ENCODE measurements at places on chromosomes 11 and 22. TPM values are rescaled to one million over a fixed set of nuclear protein-coding genes. Genes with fewer than 3 reads are reported as not detected.

GRCh38 chr22:40446203-40446602 lies 75.8 kb downstream of the SGSM3 start:
- no peak for DNase-seq

- DNase-seq, result no peak
Measured at GRCh38 chr22:48417225-48418070, 1410.2 kb downstream of the BRD1 start.

DNA sequence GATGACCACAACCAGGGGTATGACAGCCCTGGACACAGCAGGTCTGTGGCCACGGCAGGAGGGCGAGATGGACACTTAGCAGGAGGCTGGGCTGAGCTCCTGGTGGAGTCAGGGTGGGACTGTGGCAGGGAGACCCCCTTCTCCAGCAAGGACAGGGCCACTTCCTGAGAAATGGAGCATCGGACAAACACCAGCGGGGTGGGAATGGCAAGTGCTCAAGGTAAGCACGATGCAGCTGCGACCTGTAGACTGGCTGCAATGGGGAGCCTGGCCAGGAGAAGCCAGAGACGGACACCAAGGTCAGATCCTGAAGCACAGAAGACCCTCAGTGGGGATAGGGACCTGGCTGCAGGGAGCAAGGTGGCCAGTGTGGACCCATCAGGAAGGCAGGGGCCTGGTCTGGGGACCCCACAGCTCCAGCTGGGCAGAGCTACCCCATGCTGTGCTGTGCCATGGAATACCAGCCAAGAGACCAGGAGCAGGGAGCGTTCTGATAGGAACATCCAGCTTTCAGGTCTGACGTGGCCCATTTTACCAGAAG lies 29.2 kb downstream of the RSPH14 start:
- no peak for DNase-seq

DNA sequence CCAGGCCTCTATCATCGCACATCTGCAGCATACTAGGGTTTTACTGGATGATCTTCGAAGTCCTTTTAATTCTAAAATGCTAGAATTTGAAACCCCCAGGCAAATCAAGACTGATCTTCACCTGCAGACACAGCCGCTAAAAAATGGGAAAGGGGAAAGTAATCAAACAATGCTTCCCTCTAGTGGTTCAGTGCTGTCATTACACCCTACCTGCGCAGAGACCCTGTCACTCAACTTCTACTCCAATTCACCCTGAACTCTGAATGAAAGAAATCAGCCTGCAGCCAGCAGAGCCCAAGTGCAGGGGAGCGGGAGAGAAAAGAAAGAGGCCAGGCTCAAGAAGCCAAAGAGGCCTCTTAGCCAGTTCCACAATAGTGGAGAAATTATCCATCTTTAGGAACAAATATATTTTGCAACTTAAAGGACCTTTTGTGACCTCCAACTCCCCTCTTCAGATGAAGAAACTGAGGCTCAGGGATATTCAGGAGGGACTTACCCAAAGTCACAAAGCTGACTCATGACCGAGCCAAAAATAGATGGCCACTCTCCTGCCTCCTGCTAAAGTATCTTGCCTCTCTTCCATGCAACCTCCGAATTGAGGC lies 33.0 kb downstream of the SERGEF start:
- DNase-seq, result peak; percentile 6

DNA sequence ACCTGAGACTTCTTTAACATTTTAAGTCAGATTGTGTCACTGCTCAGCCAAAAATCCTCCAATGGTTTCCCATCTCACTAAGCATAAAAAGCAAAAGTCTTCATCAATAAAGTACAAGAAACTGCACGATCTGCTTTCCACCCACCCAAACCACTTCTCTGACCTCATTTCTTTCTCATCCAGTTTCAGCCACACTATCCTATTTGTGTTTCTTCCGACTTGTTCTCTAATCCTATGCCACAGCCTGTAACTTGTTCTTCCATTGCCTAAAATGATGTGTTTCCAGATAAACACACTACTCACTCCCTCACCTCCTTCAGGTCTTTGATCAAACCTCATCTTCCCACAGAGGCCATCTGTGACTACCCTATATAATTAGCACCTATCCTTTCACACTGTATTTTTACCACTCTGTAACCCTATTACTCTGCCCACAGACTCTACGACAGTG lies 28.4 kb downstream of the ARHGAP32 start:
- no peak for DNase-seq

GRCh38 chr11:70687716-70688115 lies 289.4 kb downstream of the CTTN start:
- DNase-seq, result no peak

The HTATIP2 gene
- 44.3 TPM for total RNA-seq

The ANO3 gene
- total RNA-seq, result not detected

GRCh38 chr11:4543561-4543960 lies 1.4 kb upstream of the OR52M1 start:
- no peak for DNase-seq

DNA sequence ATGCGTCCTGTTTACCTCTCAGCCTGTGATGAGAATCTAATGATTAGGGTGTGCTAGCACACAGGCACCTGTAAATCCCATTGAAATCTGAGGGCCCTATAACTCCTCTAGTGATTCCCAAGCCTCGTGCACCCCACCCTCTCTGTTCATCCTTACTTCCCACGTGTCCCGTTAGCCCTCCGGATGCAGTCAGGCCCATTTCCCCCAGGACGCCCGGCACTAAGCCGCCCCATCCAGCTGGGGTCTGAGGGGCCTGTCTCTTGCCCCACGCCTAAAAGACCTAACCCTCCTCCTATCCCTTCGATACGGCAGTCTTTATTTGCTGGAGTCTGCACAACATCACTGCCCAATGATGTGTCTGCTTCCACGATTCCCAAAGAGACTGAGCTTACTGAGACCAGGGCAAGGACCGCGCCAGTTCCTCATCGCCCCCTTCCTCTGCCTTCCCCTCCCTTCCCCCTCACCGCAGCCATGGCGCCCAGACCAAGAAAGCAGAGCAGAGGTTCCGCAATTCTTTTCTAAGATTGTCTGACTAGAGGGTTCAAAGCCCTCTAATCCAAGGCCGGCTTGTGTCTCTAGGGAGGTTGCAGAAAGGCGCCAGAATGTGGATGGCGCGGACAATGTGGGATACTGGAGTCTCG lies 1.1 kb upstream of the FADS2 start:
- no peak for DNase-seq

Measured in activated naive CD8-positive, alpha-beta T cell treated with anti-CD3 and anti-CD28 coated beads for 36 hours (primary cell).